ENCODE measurements at places on chromosomes 2 and 18.

DNA sequence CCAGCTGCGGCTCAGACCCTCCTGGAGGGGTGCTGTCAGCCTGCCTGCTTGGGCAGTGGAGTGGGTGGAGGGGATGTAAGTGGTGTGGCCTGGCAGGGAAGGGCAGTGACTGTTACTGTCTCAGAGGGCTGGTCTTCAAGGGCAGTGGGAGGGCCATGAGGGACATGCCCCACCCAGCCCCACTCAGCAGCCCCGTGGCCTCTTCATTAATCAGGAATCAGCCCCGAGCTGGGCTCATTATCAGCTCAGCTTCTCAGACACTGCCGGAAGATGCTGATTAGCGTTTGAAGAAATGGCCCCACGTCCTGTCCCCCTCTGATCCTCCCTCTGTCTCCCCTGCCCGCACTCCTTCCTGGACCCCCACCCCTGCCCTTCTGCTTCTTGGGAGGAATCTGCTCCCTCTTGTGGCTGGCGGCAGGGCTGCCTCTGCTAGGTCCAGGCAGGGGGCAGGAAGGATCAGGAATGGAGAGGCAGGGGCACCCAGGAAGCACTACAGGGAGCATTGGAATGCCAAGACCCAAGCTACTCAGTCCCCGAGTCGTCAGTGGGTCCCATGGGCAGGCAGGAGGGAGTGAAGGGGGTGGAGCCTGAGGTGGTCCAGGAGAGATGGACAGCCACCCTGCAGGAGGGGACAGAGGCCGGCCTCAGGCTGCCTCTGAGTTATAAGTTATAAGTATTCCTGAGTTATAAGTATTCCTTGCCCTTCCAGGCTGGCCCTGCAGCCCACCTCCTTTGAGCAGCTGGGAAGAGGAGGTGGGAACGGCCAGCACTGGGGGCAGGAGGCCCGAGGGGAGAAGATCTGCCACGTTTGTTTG lies 7.0 kb downstream of the ASIC4 start:
- no peak for DNase-seq

DNA sequence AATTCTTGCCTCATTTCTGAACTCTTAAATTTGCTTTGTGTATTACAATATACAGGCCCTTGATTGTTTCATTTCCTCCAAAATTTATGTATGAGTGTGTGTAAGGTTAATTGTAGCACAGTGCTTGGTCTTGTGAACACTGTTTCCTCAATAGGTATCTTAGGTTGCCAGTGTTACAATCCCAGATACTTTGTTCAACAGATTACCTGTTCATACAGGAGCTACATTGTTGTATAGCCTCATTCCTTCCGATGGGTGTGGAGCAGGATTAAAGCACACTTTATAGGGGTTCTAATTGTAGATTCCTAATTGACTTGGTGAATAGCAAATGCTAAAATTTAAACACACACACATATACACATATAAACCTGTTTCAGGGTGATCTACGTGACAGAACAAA lies 10.7 kb downstream of the RBBP8 start:
- no peak for DNase-seq

DNA sequence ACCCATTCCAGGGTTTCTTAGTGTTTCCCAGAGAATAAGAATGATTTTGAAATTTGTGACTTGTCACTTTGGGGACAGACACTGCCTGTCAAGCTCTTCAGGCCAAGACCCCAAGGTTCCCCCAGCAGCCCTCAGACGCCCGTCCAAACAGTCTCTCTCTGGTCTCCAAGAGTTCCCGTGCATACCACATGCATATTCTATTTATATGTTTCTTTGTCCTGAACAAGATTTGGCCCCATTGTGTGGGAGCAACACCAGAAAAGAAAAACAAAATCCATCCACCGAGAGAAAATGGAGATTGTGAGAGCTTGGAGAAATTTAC lies 52.2 kb upstream of the CTAGE1 start:
- DNase-seq: no peak

GRCh38 chr2:73970850-73971471 lies 13.7 kb upstream of the TET3 start:
- no peak for DNase-seq

GRCh38 chr2:88614497-88615157 lies 12.6 kb downstream of the EIF2AK3 start:
- DNase-seq: no peak

All from GM04504 (cell line).